Activated CD8-positive, alpha-beta T cell treated with anti-CD3 and anti-CD28 coated beads for 36 hours (primary cell): ENCODE measurements at places on chromosomes 5 and 9.
A peak's percentile ranks its signal among the peaks of the same experiment; 100 is the strongest.

DNA sequence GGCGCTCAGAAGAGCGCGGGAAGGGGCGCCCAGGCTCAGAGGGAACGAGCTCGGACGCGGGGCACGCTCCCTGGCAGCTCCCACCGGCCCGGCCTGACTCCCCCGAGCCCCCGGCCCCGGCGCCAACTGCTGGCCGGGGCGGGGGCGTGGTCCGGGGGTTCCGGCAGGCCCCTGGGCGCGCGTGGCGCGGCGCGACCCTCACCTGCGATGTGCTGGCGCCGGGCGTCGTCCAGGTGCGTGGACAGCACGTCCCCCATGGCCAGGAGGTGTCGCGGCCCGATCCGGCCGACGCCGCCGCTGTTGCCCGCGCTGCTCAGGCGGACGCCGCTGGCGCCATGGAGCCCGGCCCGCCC, 43.5 kb upstream of the STXBP1 start:
- no peak for DNase-seq

DNA sequence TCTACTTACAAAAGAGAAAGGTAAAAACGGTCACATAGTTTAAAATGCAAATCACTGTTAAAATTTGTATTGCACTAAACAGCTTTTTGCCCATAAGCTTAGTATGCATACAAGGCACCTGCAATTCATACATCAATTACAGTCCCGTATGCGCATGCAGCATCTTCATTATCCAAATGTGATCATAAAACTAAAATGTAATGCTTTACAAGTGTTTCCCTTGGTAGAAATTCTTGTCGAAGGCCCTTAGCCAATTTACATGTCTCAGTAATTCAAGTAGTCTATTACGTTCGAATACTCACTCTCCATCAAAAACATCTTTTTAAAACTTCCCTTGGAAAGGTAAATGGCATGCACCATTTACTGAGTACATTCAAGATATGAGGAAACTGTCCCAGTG, 32.6 kb downstream of the TRPM6 start:
- DNase-seq: no peak

DNA sequence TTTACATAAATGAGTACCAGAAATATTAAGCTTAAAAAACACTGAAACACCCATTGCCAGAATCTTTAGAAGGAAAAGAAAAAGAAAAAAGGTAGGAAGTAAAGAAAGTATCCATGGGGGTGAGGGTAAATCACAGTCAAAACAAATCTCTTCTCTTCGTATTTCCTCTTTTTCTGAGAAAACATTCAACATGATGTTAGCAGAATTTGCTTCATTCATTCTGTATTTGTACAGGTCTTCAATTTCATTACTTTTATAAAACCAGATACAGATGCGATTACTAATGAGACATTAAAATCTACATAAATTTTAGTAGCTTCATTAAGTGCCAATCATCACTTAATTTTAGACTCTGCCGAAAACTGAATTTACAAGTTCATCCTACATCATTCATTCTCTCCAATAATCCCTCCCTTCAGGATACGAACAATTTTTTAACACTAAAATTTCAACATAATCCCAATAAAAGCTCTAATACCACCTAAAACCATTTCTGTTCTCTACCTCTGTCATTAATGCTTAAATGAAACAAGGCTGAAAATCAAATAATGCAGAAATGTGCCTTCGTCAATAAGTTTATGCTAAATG, 7.0 kb downstream of the NR3C1 start:
- no peak for DNase-seq

- no peak for DNase-seq
Observed at GRCh38 chr5:1285883-1286291, 9.0 kb downstream of the TERT start.

- DNase-seq: no peak
Observed at GRCh38 chr9:129480227-129480626, 140.7 kb downstream of the C9orf50 start.

GRCh38 chr5:50744776-50745175, 78.3 kb downstream of the PARP8 start:
- no peak for DNase-seq

- DNase-seq: no peak
Observed at GRCh38 chr5:80246001-80246758, 9.7 kb downstream of the SERINC5 start.

DNA sequence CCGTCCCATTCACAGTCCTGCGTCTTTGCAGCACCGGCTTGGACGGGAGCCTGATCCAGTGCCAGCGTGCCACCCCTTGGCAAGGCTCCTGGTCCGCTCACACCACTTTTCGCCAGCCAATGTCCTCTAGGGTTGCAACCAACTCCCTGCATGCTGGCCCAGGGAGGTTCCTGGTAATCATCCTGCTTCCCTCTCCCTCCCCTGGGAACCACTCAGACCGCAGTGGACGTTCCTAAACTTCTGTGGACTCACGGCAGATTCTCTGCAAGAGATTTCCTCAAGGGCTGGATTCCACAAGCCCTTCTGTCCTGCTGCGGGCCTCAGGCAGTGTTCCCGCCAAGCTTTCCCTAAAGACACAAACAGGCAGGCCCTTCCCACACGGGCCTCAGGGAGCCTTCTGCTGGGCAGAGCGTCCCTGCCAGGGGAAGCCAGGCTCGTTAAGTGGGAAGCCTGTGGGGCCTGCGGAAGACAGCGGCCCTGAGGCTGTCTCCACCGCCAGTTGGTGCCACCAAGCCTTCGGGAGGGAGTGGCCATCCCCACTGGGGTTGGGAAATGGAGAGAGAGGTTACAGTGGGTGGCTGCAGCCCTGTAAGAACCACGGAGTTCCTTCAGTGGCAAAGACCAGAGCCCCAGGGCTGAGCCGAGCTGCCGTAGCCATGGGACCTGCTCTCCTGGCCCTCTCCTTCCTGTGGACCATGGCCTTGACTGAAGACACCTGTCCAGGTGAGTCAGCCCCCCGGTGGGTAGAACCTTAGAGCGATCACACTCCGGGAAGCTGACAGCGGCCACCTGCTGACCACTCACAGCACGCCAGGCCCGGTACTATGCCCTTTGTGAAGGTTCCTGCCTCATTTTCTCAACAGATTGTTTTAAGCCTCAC, 16.4 kb upstream of the FCN2 start:
- no peak for DNase-seq

- no peak for DNase-seq
Observed at GRCh38 chr9:137089232-137089947, 2.6 kb downstream of the MAN1B1 start.

DNA sequence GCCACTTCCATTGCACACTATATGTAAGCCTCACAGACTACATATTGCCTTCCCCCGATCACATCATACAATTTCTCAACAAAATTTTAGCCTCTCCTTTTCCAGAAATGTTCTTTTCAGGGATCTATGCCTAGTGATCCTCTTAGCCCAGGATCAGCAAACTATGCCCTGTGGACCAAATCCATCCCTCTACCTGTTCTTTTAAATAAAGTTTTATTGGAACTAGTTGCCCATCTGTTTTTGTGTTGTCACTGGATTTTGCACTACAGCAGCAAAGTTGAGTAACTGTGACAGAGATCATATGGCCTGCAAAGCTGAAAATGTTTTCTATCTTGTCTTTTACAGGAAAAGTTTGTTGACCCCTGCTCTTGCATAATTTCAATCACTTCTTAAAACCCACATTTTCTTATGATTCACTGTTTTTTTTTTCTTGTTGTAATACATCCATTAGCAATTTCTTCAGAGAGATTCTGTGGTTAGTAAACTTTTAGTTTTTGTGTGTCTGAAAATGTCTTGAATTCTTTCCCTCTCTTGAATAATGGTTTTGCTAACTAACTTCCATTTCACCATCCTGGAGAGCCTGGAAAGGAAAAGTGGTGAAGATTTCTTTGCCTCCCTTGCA, 7.1 kb downstream of the TXNDC8 start:
- DNase-seq: no peak

DNA sequence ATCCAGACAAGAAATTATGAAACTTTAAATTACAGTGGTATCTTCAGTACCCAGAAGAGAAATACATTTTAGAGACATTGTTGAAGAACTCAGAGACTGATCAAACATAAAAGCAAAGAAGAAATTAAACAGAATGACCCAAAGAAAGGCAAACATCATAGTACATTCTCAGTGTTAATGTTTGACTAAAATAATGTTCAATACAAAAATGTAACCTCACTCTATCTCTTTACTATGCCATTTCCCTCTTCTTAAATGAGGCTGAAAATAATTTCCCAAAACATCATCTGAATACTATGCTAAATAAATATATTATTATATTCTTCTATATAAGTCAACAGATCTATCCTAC, 22.8 kb downstream of the TMEM161B start:
- no peak for DNase-seq

- DNase-seq: no peak
Observed at GRCh38 chr5:25713259-25713658, 1068.5 kb upstream of the CDH10 start.

GRCh38 chr5:55625589-55625909, 86.6 kb downstream of the SLC38A9 start:
- no peak for DNase-seq

- no peak for DNase-seq
Observed at GRCh38 chr9:131848570-131849160, 108.8 kb upstream of the RAPGEF1 start.

GRCh38 chr9:134871697-134872340, 8.8 kb upstream of the FCN2 start:
- no peak for DNase-seq

- no peak for DNase-seq
Observed at GRCh38 chr9:130458027-130458803, 13.5 kb downstream of the ASS1 start.

DNA sequence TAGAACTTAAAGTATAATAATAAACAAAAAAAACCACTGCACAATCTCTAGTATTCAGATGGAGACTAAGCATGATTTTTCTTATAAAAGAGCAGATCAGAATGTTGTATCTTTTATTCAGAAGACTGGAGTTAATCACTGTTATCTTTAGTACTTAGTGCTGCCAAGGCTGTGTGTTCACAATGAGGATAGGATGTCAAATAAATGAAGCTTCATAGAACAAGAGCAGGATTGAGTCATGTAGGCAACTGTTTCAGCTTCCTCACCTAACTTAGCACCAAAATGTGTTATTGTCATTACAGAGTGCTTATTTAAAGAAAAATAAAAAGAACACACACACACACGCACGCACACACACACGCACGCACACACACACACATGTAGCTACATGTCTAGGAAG, 58.1 kb upstream of the CDKN2B start:
- no peak for DNase-seq

GRCh38 chr5:116576053-116576713, 1.6 kb upstream of the SEMA6A start:
- peak; percentile 64 for DNase-seq

DNA sequence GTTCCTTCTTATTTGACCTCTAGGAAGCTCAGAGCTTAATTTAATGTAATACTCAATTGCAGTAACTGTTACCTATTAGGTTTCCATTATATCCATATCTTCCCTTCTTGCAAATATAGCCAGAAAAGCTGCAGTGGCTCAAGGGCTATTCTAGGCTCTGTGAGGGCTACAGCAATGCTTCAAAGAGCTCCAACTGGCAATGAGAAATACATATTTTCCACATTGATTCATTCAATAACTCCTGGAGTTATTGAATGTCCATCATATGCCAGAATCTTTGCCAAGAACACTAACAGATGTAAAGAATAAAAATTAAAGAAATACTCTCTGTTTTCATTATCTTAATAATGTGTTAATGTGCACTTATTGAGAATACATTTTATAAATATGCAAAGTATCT, 396.9 kb upstream of the PAPPA start:
- DNase-seq: no peak

DNA sequence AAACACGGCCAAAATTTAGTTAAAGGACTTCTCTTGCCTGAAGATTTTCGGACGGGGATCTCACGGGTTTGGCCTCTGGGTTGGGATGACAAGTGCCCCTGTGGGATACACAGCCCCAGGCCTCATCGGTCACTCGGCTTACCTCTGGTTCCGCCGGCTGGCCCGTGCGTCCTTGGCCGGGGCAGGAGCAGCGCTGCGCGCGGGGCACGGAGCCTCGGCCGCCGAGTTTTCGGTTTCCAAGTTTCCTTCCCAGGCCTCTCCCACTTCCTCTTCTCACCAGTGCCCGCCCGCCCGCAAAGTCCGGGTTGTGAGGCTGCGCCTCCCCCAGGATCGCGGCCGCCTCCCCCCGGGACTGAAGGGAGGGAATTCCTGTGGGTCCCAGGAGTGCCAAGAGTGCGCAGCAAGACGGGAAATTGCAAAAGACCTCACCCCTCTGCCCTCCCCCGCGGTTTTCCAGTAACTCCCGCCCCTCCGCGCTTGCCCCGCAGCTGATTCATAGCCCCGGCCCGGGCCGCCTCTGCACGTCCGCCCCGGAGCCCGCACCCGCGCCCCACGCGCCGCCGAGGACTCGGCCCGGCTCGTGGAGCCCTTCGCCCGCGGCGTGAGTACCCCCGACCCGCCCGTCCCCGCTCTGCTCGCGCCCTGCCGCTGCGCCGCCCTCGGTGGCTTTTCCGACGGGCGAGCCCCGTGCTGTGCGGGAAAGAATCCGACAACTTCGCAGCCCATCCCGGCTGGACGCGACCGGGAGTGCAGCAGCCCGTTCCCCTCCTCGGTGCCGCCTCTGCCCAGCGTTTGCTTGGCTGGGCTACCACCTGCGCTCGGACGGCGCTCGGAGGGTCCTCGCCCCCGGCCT, at the start of gene OSMR:
TSS of gene OSMR (plus strand) at position 487 of the 853 bp plus-strand sequence. CDS start 23,033 bp downstream, outside the sequence.
- DNase-seq: peak; percentile 13

DNA sequence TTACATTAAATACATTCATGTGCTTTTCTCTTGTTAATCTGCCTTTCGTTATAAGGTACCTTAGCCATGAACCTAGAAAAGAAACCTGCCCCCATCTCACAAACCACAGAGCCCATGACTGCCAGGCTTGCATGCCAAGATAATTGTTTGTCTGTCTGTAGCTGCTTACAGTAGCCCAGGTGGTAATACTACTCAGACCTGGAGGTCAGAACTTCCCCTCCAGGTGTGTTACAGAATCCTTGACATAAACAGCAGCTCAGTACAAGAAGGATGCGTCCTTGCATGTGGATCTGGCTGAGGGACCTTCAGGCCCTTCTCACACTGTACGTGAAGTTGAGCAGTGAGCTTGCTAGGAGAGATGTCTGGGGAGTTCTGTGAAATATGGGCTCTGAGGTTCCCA, 291.4 kb downstream of the CSNK1G3 start:
- no peak for DNase-seq

GRCh38 chr9:120366644-120367019, 213.3 kb downstream of the CDK5RAP2 start:
- no peak for DNase-seq

- DNase-seq: no peak
Observed at GRCh38 chr9:131769361-131769760, 29.5 kb upstream of the RAPGEF1 start.

GRCh38 chr9:69937360-69937759, 106.3 kb upstream of the MAMDC2 start:
- no peak for DNase-seq

DNA sequence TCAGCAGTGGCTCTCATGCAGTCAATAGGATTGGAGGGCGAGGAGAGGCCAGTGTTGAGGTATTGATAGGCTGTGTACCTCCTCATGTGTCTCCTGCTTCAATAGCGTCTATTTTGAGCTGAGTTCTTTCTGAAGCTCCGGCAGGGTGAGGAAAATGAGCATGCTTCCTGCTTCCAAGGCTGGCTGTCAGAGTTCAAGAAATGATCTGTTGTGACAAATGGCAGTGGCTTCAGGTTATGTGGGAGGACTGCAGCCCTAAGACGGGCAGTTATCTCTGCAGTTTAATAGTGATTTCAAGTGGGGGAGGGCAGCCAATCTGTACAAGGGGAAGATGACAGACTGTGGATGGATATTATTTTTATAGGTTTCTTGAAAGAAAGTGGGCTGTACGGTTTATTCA, 54.0 kb upstream of the CXCL14 start:
- no peak for DNase-seq

GRCh38 chr5:148853868-148854267, 27.5 kb downstream of the ADRB2 start:
- DNase-seq: no peak

GRCh38 chr5:13632676-13633075, 311.8 kb downstream of the DNAH5 start:
- no peak for DNase-seq

GRCh38 chr5:61809651-61810050, 477.6 kb downstream of the ZSWIM6 start:
- no peak for DNase-seq
